ENCODE measurements at places on chromosomes 4 and X. TPM values are rescaled to one million over a fixed set of nuclear protein-coding genes. Genes with fewer than 3 reads are reported as not detected.

Gene GAB1
- 84.0 TPM for total RNA-seq

GRCh38 chr4:81492606-81493230 is 21.0 kb upstream of the RASGEF1B start:
- no peak for DNase-seq

GRCh38 chr4:83546786-83547185 is 10.9 kb downstream of the GPAT3 start:
- no peak for DNase-seq

GRCh38 chr4:26126143-26126718 is 194.6 kb upstream of the RBPJ start:
- DNase-seq: no peak

DNA sequence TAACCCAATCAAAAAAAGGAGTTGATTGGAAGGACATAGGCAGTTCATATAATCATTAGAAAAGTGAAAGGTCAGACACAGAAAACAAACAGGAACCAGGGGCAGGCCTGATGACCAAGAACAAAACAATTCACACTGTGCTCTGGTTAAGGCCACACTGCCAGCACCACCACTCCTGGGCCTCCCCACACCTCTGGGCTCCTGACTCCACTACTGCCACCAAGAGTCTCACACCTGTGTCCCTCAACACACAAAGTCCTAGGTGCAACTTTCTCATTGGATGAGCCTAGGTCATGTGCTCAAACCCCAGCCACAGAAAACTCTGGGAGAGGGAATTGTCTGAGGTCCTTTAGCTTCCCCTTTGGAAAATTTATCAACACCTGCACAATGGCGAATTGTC is 11.1 kb upstream of the FAM9C start:
- DNase-seq: no peak

GRCh38 chr4:85587952-85588351 is 113.0 kb downstream of the ARHGAP24 start:
- no peak for DNase-seq
